ENCODE measurements at places on chromosomes 3 and 15. TPM values are rescaled to one million over a fixed set of nuclear protein-coding genes. Genes with fewer than 3 reads are reported as not detected.

Gene MOBP
- total RNA-seq: not detected

Gene STAB1
- 119 TPM for total RNA-seq

Gene GALK2
- 61.1 TPM for total RNA-seq

Gene PLA2G4B
- 5.0 TPM for total RNA-seq

Gene GRK7
- not detected for total RNA-seq

GRCh38 chr3:134392336-134392983 is 18.2 kb upstream of the AMOTL2 start:
- H3K36me3 ChIP-seq: no peaks in the 10 kb centered on the region
- H3K4me1 ChIP-seq: peaks cover 12% of the 10 kb centered on the region
- no peak for DNase-seq
- no peak overlapping the region for H3K4me3 ChIP-seq

GRCh38 chr3:135159681-135160247 is 364.7 kb downstream of the EPHB1 start:
- H3K27me3 ChIP-seq: no peaks in the 10 kb centered on the region
- H3K36me3 ChIP-seq: no peaks in the 10 kb centered on the region
- no peaks in the 10 kb centered on the region for H3K4me1 ChIP-seq
- no peak overlapping the region for H3K4me3 ChIP-seq

- H3K4me1 ChIP-seq: peaks cover 52% of the 10 kb centered on the region
- no peaks in the 10 kb centered on the region for H3K36me3 ChIP-seq
- H3K4me3 ChIP-seq: no peak overlapping the region
- peak; percentile 87 for DNase-seq
- peak overlapping the region; percentile 97 for H3K27ac ChIP-seq
- no peaks in the 10 kb centered on the region for H3K27me3 ChIP-seq
Observed at GRCh38 chr3:52240059-52240885, 1.3 kb upstream of the TWF2 start.

DNA sequence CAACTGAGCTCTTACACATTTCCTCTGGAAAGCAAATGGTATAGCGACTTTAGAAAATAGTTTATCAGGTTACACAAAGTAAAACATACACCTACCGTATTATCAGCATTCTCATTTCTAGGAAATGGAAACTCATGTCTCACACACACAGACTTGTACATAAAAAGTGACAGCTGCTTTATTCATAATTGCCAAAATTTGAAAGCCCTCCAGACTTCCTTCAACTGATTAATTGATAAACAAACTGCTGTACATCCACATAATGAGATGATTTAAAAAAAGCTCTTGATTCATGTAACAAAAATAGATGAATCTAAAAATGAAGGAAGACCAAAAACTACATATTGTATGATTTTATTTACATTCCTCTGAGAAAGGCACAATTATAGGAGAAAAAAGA is 425.5 kb downstream of the GABRG3 start:
- H3K4me3 ChIP-seq: no peak overlapping the region
- H3K27me3 ChIP-seq: no peaks in the 10 kb centered on the region
- H3K27ac ChIP-seq: no peak overlapping the region
- no peak for DNase-seq

DNA sequence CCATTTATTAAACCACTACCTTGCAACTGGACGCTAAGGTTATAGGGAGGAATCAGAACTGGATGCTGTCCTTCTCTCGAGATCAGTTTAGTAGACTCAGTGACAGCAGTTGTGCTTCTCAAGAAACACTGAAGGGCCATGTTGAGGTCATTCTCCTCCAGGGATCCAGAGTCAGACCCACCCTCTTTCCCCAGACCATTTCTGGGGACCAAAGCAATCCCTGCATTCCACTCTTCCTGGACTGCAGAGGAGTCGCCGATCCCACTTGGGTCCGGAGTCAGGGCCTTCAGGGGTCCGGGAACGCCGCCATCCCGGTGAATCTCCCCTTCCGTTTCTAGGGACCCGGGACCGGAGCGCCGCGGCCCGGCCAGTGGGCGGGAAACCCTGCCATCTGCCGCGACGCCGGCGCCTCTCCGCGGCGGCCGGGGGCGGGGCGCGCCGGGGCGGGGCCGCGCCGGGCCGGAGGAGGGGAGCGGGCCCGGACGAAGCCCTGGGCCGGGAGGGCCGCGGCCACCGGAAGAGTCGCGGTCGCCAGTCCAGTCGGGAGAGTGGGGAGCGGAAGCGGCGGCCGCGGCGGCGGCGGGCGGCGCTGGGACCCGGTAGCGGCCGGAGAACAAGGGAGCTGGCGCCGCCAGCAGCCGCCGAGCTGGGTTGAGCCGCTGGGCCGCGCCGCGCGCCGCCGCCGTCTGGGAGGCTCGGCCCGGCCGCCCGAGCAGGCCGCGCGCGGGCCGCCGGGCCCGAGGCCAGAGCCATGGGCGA is at the start of gene DVL3:
Gene DVL3, plus strand, starts transcription at position 493 of the 759 bp plus-strand sequence. Its CDS starts 259 bp downstream, at position 752.
- H3K4me1 ChIP-seq: no peaks in the 10 kb centered on the region
- DNase-seq: peak; percentile 81
- H3K36me3 ChIP-seq: no peaks in the 10 kb centered on the region

- H3K27ac ChIP-seq: peak overlapping the region; percentile 77
- H3K4me1 ChIP-seq: no peaks in the 10 kb centered on the region
- peak; percentile 89 for DNase-seq
- H3K36me3 ChIP-seq: no peaks in the 10 kb centered on the region
- no peak overlapping the region for H3K4me3 ChIP-seq
- H3K27me3 ChIP-seq: no peaks in the 10 kb centered on the region
Observed at GRCh38 chr15:90560229-90560776, 30.6 kb downstream of the CRTC3 start.

GRCh38 chr15:85473455-85473854 is 93.1 kb downstream of the AKAP13 start:
- H3K27me3 ChIP-seq: no peaks in the 10 kb centered on the region
- no peak overlapping the region for H3K27ac ChIP-seq
- H3K36me3 ChIP-seq: no peaks in the 10 kb centered on the region
- no peak for DNase-seq
